Femur (tissue), 1 donor: ENCODE measurements at places on chromosomes 12 and 14.

DNA sequence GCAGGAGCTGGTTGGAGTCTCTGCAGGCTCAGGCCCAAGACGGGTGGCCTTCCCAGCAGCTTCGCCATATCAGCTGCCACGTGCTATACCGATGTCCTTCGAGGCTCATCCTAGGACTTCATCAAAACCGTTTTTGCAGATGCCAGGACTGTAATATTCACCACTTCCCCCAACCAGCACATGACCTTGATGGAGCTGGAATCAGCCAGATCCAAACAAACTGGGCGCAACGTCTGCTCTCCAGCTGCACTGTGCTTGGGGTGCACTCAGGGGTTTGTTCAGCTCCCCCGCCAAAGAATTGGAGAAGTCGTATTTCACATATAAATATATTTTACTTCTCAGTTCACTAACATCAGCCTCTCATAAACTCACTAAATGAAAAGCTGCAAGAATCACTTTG, 149.5 kb upstream of the DIO3 start:
- DNase-seq = no peak

- DNase-seq = no peak
Measured at GRCh38 chr14:100129161-100129589, 30.3 kb downstream of the DEGS2 start.

DNA sequence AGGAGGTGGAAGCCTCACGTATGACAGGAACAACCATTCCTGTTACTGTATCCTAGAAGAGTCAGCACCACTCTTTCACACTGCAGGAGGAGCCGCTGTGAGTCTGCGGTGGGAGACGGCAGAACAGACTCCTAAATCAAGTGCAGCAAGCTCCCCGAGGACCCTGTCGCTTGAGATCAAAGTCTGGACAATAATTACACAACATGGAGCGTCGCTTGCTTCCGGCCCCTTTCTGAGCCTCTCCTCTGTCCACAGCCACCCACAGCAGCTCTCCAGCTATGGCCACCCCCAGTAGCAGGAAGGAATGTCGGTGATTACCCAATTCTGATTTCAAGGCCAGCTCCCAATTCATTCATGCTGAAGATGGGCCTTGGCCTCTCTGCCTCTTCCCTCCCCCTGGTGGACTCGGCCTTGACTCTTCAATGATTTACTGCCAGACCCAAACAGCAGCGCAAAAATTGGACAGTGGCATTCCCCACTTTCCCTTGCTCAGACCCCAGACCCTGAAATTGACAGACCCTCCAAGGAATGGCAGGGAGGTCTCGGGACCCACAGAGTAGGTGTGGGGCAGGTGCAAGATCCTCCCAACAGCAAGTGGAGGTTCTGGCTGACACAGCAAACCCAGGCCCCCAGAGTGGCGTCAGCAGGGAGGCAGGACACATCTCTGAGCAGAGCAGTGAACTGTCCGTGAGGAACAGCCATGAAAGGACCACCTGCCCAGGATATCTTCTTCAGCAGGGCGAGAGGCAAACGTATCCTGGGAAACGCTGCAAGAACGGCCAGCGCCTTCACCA, 272.7 kb upstream of the DIO3 start:
- no peak for DNase-seq

DNA sequence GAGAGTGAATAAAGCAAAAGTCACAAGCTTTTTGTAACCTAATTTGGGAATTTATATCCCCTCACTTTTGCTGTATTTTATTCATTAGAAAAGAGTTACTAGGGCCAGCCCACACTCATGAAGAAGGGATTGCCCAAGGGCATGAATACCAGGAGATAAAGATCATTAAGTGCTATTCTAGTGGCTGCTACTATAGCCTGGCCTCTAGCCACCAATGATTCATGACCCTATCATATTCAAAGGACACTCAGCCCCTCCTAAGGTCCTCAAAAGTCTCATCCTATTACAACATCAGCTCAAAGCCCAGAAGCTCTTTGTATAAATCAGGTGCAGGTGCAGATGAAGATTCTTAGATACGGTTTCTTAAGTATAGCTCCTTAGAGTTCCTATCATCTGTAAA, 518.1 kb downstream of the TRHDE start:
- no peak for DNase-seq

DNA sequence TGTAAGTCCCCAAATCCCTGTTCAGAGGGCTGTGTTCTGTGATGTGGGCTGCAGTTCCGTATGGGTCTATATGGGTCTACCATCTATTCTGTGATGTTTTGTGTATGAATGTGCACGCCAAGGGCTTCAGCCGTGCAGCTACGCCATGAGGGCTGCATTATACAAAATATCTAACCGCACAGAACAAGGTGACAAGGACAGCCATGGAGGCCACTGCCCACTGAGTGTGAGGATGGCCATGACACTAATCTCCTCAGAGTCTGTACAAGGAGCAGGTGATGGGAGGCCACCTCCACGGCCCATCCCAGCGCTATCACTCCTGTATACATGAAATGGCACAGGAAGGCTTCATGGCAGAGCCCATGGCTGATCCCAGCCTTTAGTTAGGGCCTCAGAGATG, 102.0 kb downstream of the DICER1 start:
- no peak for DNase-seq

- DNase-seq = no peak
Measured at GRCh38 chr12:49264466-49264872, 413 bp upstream of the TUBA1C start.

GRCh38 chr12:49377386-49377785, 10.1 kb downstream of the SPATS2 start:
- no peak for DNase-seq
